ENCODE measurements at places on chromosomes 3 and 15.

- DNase-seq: no peak
Observed at GRCh38 chr3:120080836-120081235, 13.4 kb downstream of the GSK3B start.

DNA sequence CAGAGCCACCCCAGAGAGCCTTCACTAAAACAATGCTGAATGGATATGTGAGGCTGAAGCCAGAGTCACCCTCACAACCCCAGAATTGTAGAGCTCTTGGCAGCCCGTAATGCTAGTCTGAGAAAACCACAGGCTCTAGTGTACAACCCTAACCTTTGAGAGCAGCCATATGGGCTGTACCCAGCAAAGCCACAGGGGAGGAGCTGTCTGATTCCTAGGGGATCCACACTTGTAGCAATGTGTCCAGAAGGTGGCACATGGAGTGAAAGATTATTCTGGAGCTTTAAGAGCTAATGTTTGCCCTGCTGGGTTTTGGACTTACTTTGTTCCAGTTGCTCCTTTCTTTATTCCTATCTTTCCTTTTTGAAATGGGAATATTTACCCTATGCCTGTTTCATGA, 626.8 kb downstream of the GRM7 start:
- no peak for DNase-seq

DNA sequence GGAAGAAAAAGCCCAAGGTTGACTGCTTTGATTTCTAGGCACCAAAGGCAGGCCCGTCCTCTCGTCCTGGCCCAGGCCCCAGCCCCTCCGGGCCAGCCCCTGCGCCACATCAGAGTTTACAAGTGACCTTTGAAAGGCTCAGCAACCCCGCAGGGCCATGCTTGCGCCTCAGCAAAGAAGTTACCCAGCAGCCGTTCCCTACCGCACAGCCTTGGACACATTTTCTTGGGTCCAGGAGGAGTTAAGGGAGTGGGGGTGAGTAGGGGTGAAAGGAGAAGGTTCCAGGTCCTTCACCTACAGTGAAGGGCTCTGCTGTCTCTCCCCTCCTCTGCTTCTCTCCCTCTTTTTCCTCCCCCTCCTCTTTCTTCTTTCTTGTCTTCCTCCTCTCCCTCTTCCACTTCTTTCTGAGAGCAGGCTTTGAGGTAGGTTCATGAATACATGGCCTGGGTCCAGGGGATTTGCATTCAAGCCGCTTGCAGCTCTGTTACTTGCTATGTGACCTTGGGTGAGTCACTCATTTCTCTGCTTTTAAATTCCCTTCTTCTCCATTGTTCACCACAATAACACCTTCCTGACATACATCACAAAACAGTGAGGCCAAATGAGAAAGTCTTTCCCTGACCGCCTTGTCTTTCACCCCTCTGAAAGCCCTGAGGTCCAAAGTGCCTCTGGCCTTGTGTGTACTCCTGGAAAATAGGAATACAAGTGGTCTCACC, 223.3 kb upstream of the TPRG1 start:
- no peak for DNase-seq

DNA sequence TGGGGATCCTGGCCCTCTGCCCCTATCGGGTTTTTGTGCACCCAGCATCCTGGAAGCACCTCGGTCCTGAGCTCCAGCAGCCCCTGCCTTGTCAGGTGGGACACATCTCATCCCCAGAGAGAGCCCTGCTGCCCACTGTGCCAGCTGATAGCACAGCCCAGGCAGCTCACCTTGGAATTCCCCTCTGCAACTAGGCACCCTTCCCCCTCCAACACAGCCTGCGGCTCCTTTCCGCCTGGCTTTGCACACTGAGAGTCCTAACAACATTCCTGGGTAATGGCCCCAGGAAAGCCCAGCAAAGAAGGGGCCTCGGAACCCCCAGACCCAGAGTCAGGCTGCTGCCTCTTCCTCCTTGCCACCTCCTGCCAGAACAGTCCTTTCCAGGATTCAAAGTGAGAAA, 5.9 kb downstream of the HCN4 start:
- no peak for DNase-seq

DNA sequence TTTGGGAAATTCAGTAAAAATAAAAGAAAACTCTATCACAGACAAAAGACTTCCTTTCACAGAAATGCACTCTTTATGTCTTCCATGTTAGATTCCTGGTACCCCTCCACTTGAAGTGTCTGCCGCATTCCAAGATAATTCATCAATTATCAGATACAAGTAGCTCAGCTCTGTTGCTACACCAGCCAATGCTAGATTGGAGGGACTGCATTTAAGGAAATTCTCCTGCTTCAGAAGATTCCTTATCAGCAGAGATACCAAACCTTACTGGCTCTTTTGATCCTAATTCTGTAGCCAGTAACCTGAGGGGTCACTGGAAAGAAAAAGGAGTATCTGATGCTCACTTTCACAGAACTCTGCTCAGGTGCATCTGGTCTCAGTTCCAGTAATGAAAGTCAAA, 63.9 kb downstream of the TM4SF4 start:
- no peak for DNase-seq

DNA sequence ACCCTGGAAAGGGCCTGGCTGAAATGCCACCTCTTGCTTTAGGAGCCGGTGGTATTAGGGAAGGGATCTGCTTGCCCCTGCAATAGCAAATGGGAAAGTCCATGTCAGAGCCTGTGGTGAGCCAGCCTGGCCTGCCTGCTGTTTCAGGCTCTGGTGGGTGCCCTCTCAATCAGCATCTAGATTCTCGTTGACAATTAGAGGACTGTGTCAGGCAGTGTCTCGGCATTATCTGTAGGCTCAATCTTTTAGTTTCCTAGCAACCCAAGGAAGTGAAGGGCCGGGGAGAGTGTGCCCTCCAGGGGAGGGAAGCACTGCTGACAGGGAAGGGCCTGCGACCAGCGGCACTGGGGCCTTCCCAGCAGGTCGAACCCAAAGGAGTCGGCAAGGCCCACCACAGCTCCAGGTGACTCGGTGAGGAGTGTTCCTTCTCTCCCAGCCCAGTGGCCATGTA, 42.1 kb downstream of the TLE3 start:
- DNase-seq: no peak

- DNase-seq: no peak
Observed at GRCh38 chr3:54877730-54878129, 50.1 kb downstream of the LRTM1 start.

DNA sequence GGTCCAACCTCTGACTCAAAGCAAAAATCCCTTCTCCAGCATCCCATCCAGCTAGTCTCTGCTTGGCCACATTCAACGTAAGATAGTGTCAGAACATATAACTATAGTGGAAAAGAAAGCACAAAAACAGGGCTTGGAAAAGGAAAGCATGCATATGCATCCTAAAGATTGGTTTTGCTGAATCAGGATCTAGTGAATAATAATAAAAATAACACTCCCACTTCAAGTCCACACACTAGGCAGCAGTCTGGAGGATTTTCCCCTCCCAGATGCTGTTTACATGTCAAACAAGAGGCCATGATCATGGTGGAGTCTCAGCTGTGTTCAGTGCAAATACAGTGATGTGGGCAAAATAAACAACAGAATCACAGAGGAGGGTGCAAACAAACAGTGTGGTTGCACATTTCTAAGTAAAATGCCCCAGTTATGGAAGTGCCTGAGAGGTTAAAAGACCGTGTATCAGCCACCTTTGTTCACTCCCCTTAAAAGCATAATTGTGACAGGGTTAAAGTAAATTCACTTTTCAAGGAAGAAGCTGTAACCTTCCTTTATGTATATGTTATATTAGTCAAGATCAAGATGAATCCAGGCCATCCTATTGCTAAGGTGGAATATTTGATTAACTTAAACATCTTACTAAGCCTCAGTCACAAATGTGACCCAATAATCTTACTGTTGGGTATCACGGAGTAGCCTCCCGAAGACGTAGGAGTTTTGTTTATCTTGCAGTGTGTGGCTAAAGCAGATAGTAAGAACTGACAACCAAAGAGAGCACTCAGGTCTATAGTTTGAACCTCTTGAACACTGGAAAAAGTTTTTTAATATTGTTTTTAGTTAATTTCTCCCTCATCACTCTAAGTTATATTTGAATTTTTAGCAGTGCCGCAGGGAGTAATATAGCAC, 424.5 kb downstream of the SOX2 start:
- DNase-seq: no peak

GRCh38 chr3:47421741-47422649, 41.2 kb downstream of the PTPN23 start:
- DNase-seq: no peak

GRCh38 chr3:134619884-134620445, 30.9 kb downstream of the KY start:
- DNase-seq: no peak

- no peak for DNase-seq
Observed at GRCh38 chr3:49465270-49466034, 4.6 kb upstream of the DAG1 start.

DNA sequence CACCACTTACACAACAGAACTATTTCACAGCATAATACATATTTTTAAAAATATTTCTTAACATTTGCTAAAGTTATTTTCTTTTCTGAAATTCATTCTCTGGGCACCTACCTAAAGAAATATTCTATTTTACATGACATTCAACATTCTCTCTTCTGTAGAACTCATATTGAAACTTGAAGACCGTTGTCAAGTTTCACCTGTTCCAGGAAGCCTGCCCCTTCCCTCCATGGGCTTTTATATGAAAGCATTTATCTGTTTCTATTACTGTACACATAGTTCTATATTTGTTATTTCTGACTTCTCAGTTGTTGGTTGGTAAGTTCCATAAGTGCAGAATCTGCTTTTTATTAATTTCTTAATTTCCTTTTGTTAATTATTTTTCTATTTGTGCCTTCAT, 204.3 kb upstream of the ALCAM start:
- DNase-seq: no peak

GRCh38 chr3:42035816-42036482, 55.2 kb upstream of the TRAK1 start:
- DNase-seq: no peak

GRCh38 chr15:68625853-68626252, 47.1 kb downstream of the CORO2B start:
- no peak for DNase-seq

- DNase-seq: no peak
Observed at GRCh38 chr3:188076176-188076575, 77.8 kb upstream of the LPP start.

- DNase-seq: no peak
Observed at GRCh38 chr3:43968465-43968864, 273.2 kb upstream of the TOPAZ1 start.

DNA sequence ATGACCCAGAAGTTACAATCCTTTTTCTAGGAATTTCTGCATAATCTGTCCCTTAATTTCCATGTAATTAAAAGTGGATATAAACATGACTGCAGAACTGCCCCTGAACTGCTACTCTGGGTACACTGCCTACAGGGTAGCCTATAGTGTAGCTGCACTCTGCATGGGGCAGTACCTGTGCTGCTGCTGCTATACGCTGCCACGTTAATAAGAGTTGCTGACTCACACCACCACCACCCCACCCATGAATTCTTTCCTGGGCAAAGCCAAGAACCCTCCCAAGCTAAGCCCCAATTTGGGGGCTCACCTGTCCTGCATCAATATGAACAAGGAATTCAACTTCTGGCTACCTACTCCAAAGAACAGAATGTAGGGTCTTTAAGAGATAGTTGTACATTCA, 13.9 kb downstream of the HDGFL3 start:
- DNase-seq: no peak

DNA sequence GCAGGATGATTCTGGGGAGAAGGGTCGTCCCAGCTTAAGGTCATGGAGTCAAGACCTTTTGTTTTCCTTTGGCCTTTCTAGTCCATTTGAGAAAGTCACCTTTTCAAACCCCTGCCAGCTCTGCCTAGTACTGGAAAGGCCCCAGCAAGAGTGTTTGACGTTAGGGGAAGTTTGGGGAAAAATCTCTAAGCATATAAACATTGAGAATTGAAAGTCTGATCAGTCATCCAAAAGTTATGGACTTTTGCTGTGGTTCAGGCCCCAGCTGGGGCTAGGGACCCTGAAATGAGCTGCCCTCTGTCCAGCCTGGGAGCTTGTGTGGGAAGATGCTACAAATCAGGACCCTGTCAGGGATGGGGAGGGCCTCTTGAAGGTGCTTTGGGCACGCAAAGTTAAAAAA, 21.6 kb downstream of the SLC6A6 start:
- no peak for DNase-seq

DNA sequence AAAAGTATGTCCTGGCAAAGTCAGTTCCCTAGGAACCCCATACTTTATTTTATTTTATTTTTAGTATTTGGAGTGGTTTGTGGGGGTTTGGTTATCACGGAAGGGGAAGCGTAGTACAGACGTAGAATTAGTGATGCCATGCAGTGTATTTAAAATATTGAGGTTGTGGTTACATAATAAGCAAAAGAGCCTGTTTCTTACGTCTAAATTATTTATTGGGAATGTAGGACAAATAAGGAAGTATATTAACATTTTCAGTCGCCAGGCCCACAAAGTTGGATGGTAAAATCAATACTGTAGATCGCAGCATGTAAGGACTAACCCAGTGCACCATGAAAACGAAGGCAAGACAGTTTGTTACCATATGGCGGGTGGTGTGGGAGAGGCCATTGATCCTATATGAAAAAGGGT, 558 bp downstream of the DTWD1 start:
- no peak for DNase-seq

DNA sequence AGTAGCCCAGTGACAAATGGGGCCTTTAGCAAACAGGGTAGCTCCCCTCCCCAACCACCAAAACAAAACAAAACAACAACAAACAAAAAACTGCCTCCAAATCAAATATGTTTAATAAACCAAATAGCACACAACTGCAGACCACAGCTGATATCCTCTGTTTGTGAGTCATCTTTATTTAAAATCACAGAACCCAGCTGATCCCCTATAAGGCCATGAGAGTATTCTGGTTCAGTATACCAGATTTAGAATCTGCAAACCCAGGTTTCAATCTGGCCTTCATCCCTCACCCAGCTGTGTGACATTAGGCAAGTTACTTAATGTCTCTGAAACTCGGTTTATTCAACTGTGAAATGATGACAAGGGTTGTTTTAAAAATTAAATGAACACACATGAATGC, 124.5 kb downstream of the SUCLG2 start:
- no peak for DNase-seq

GRCh38 chr3:118772547-118773011, 262.1 kb downstream of the IGSF11 start:
- no peak for DNase-seq

DNA sequence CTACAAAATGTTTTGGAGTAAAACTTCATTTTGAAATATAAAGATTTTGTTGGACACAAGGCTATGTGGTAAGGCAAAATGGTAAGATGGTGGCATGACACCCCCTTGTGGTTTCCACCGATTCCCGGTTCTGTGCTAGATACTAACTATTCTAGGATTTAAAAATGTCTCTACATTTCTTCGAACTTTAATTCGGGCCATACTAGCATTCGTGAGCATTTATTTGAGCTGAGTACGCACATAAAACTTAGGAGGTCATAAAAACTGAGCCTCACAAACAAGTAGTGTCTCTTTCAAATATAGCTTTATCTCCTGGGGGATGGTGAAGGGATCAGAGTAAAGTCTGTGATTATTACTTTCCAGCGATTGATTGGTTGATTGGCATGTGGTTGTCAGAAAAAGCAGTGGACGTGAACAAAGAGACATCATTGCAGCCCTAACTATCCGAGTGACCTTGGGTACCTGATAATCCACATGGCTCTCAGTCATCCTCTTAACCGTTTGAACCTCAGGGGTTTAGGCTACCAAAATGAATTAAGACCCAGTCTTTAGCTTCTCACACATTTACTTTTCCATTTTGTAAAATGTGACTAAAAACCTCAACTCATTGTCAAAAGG, 1.1 kb upstream of the ZNF639 start:
- DNase-seq: no peak

GRCh38 chr3:195070336-195070735, 200.6 kb downstream of the XXYLT1 start:
- DNase-seq: no peak

Measured in neuronal stem cell (in vitro differentiated cells).